A673 (cell line): ENCODE measurements at places on chromosomes 11 and 22.

DNA sequence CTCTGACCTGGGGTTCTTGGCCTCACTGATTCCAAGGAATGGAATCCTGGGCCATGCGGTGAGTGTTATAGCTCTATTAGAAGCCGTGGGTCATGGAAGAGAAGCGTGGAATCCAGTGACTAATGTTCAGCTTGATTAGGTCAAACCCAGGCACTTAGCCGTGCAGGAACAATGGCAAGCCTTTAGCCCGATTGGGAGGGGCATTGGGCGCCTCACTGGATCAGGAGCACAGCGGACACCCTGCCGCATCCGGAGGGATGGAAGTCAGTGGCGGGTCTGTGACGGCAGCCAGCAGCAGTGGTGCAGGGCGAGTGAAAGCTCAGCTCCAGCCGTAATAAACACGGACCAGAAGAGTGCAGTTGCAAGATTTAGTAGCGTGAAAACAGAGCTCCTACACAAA lies 20.5 kb upstream of the SLC17A6 start:
- DNase-seq: no peak

DNA sequence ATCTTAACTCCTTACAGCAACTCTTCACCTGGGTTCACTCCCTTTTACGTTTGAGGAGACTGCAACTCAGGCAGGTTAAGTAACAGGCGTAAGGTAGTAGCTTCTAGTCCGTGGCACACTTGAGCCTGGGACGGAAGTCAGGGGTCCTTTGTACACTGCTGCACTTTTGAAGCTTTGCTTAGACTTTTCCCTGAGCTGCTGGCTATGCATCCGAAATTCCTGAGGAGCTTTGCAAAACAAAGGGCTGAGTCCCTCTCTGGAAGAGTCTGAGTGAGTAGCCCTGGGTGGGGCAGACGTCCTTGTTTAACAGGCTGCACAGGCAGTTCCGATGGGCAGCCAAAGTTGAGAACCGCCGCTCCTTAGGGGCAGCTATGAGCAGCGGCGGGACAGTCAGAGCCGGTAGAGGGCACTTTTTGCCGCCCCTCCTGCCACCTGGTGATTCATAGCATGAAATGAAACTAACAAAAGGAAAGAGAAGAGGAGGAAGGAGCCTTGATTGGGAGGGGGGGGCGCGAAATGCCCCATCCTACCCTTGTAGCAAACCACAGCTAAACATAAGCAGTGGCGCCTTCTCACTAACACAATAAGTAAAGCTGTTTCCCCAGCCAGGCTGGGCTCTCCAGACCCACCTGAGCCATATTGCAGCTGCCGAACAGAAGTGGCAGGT lies 1.4 kb downstream of the TMEM109 start:
- peak; percentile 53 for DNase-seq

GRCh38 chr11:7506243-7506642 lies 7.6 kb upstream of the PPFIBP2 start:
- no peak for DNase-seq

- no peak for DNase-seq
These were observed 16.0 kb upstream of the TMEM121B start for GRCh38 chr22:17137170-17137569.

DNA sequence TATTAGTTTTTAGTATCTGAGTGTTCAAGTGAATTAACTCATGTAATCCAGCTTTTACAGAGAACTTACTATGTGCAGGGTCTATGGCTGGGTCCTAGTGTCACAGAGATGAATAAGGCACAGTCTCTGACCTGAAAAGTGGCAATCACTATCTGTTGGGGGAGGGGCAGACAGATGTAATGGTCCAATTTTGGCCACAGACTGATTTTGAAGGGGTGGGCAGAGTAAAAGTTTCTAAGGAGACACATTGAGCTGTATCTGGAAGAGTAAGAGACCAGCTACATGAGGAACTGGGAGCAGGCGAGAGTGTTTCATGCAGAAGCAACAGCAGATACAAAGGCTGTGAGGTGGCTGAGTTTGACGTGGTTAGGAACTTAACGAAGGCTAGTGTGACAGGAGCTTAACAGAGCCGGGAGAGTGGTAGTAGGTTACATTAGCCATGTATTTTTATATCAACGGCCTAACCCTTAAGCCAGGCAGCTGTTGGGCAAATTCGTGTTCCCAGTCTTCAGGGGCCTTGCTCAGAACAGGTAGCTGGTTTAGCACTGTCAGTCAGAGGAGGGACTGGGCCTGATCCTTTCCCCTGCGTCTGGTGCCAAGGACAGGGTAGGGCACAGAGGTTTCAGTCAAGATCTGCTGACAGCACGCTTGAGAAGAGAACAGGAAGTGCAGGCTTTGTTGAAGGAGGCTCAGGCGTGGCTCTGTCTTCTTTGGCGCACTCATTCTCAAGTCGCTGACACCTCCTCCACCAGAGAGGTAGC lies 1.4 kb upstream of the STIM1 start:
- DNase-seq: no peak

GRCh38 chr11:10899121-10899830 lies 41.4 kb upstream of the ZBED5 start:
- no peak for DNase-seq

DNA sequence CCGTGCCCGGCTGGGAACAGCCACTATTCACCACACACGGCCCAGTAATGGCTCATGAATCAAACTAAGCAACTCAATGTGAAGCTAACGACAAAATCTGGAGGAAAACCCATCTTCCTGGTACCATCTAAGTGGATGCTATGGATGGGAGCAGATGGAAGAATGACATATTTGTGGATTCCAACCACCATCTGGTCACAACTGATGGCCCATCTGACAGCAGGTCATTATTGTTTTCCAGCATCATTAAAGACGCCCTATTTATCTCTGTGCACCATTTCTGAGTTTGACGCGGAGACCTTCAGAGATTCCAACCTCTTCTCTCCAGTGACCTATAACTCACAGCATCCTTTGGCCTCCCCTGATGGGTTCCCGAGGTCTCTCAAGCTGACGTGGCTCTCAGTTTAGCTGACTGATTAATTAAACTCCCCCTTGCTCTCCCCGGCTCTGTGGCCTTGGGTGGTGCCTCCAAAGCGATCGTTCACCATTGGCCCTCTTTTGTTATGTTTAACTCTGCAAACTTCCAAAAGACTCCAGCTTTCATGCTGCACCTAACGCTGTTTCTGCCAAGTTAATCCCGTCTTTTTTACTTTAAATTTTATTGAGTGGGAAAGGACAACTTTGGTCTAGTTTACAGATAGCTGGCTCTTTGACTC lies 1514.4 kb downstream of the BRD1 start:
- no peak for DNase-seq

DNA sequence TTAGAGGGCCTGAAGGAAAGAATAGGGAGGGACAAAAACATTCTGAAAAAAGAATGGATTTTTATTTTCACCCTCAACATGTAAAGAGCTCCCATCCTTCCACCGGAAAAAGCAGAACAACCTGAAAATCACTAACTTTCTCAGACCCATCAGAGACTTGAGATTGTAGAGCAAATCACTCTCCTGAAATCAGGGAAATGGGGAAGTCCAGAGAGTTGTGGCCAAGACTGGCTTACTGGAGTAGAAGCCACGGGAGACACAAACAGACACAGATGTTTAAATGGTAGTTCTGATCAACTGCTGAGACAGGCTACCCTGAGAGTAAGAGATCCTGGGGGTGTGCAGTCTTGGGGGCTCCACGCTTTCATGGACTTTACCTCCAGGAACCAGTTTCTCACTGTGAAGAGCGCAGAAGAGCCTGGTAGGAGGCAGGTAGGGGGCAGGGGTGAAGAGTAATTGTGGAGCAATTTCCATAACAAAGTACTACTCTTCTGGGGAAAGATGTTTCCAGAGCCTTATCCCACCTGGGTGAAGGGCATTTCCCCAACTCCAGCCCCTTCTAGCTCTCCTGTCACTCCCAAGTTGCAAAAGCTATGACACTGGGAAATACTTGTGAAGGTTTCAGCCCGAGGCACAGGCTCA lies 47.1 kb downstream of the ASCL2 start:
- DNase-seq: no peak

DNA sequence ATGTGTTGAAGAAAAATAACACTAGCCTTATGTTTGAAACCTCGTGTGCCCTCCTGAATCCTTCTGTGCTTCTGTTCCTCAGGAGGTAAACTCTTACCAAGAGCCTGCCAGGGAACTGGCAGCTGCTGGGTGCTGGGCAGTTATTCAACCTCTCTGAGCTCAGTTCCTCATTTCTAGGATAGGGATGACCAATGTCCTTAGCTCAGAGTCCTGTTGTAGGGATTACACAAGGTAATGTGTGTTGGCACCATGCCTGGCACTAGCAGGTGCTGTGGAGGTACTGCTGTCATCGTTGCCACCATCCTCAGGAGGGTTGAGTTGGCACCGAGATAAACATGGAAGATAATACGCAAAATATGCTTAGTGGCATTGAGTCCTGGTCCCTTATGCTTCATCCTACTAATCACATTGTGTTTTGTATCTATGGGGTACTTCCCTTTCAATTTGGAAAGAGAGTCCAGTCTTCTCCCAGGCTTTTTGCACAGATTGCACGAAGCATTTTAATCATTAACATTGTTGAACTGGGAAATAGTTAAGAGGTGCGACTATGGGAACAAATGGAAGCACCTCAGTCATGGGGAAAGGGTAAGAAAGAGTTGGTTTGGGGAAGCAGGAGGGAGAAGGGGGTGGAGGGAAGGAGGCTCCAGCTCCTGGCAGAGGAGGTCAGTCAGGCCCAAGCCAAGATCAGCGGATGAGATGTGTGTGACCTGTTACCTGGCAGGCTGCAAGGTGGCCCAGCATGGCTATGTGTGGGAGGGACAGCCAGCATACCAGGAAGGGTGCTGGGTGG lies 56.7 kb downstream of the CABIN1 start:
- DNase-seq: no peak

GRCh38 chr11:48047616-48048015 lies 67.3 kb downstream of the PTPRJ start:
- DNase-seq: no peak

GRCh38 chr11:7531011-7531410 lies 17.2 kb downstream of the PPFIBP2 start:
- DNase-seq: no peak

DNA sequence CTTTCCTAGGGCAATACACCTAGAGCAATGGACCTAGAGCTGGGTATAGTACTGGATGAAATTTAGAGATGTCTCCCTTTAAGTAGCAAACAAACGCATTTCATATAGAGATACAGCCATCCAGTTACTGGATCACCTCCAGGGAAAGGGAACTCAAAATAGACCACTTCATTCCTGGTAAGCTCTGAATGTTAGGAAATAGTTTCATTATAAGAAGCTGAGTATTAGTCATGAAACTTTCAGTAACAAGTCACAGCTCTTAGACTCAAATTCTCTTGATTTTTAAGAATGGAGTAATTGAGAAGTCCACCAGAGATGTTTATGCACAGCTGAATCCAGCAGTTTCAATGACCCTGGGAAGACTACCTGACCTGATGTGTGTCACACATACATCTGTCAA lies 221.9 kb downstream of the FAM76B start:
- no peak for DNase-seq

- DNase-seq: no peak
These were observed 49.1 kb downstream of the EMSY start for GRCh38 chr11:76493626-76494539.

- DNase-seq: peak; percentile 77
These were observed 8.5 kb downstream of the AMOTL1 start for GRCh38 chr11:94776351-94777321.

DNA sequence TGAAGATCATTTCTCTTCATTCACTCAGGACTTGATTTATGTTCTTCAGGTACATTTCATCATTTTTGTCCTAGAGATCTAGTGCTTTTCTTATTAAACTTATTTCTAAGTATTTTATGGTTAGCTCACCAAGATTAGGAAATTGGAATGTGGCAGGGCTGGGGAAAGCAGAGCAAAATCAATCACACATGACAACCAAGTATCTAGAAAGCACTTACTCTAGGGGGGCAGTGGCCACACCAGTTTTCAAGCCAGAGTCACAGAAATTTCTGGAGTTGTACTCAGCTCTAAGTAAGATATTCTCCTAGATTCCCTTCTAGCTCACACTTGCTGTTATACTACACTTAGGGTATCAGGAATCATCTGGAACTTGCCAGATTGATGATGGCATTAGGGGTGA lies 33.3 kb upstream of the MYEOV start:
- no peak for DNase-seq

DNA sequence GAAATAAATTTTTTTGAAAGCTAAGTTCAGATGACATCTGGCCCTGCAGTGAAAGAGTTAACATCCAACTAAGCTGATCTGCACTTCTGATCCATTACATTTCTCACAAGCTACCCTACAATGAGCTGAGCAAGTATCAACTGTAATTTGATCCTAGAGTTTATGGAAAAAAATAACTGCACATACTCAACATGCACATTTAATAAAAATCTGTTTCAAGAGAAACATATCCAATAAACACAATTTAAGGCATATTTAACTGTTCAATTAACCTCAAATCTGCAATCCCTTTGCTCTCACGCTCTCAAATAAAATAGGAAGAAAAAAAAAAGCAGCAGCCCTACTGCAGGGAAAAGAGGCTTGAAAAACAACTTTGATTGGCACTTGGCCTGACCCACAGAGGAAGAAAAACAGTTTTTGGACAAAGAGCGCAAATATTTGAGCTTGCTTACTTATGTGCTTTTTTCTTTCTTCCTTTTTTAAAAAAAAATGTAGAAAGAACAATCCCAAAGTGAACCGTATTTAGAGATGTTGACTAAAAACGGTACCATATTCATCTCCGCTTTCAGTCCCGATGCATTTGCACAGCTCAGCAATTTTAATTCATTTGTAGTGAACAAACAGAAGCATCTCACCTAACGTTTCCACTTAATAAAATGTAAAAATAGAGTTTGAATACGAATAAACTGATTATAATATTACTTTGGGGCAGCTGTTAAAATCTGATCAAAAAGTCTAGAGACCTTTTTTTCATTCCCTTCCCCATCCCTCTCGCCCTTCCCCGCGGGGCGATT lies 1.6 kb downstream of the SESN3 start:
- DNase-seq: no peak

DNA sequence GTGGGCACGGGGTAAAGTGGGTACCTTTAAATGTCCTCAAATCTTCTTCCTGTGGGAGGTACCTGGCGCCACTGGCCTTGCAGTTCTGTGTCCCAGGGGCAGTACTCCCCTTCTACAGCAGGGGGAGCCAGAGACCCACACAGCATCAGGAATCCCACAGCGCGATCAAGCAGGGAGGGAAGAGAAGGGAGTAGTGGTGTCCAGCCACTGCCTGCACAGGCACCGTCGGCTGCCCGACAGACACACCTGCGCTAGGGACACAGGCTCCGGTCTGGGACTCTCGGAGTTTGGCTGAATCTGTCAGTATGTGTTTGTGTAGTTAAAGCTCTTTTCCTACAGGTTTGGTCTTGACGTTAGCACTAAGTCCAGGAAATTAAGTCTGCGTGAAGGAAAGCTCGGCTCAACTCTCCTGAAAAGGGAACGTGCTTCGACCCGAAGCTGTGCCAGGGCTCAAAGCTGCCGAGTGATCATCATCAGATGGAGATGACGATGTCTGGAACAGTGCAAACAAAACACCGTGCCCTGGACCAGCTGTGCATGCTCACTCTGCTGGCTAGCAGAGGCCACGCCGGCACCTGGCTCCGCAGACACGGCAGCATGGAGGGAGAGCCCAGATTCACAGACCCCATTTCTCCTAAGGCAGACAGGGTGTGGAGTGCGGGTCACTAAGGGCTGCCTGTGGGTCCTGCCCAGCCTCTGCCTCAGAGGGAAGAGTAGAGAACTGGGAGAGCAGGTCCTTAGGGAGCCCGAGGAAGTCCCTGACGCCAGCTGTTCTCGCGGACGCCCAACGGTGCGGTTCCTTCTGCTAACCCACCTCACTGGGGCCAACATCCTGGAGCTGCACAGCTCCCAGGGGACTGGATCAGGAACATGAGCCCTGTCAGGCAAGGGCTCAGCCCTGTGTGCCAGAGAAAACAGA lies 56.0 kb upstream of the BID start:
- peak; percentile 86 for DNase-seq
